ENCODE measurements at places on chromosomes 4 and X. TPM values are rescaled to one million over a fixed set of nuclear protein-coding genes. Genes with fewer than 3 reads are reported as not detected.

MAGEA12 gene
- total RNA-seq, result not detected

HDX gene
- 1.9 TPM for total RNA-seq

JCHAIN gene
- total RNA-seq, result 0.34 TPM

CT55 gene
- not detected for total RNA-seq

GYPE gene
- 1.3 TPM for total RNA-seq

FHIP1A gene
- total RNA-seq, result not detected

AMOT gene
- total RNA-seq, result 10.7 TPM

USP17L22 gene
- total RNA-seq, result not detected

EFHC2 gene
- 0.95 TPM for total RNA-seq

COL4A5 gene
- 27.0 TPM for total RNA-seq

CT45A3 gene
- total RNA-seq, result not detected

ADGRL3 gene
- not detected for total RNA-seq

TCEAL2 gene
- not detected for total RNA-seq

USP26 gene
- total RNA-seq, result not detected

CENPI gene
- 4.7 TPM for total RNA-seq

NDST4 gene
- not detected for total RNA-seq

CSAG3 gene
- total RNA-seq, result not detected

C4orf50 gene
- total RNA-seq, result not detected

PWWP3B gene
- total RNA-seq, result under 0.01 TPM

SAGE1 gene
- total RNA-seq, result not detected

BBS12 gene
- total RNA-seq, result 5.9 TPM

MAGEC2 gene
- not detected for total RNA-seq

KIF4A gene
- 0.86 TPM for total RNA-seq

GAGE12F gene
- not detected for total RNA-seq

CCDC120 gene
- total RNA-seq, result 0.63 TPM

BDH2 gene
- 83.2 TPM for total RNA-seq

UCP1 gene
- total RNA-seq, result not detected

UGT2B15 gene
- not detected for total RNA-seq

P2RY4 gene
- not detected for total RNA-seq

NPFFR2 gene
- total RNA-seq, result not detected

BTK gene
- not detected for total RNA-seq

GRPEL1 gene
- total RNA-seq, result 20.2 TPM

PRRG3 gene
- 0.47 TPM for total RNA-seq

FAM9B gene
- total RNA-seq, result not detected

ZNF157 gene
- 0.43 TPM for total RNA-seq

PABPC1L2B gene
- not detected for total RNA-seq

CDKL2 gene
- 1.2 TPM for total RNA-seq

GPRASP1 gene
- total RNA-seq, result 5.2 TPM

Data from bronchial smooth muscle cell (primary cell).